LoVo (cell line): ENCODE measurements at places on chromosomes 7 and 10.
A peak's percentile ranks its signal among the peaks of the same experiment; 100 is the strongest.

GRCh38 chr7:144937199-144937598, 101.3 kb upstream of the TPK1 start:
- DNase-seq, result no peak

GRCh38 chr7:38574086-38574485, 57.1 kb downstream of the AMPH start:
- DNase-seq, result no peak

- no peak for DNase-seq
Observed at GRCh38 chr7:99133766-99134564, 9.9 kb downstream of the SMURF1 start.

DNA sequence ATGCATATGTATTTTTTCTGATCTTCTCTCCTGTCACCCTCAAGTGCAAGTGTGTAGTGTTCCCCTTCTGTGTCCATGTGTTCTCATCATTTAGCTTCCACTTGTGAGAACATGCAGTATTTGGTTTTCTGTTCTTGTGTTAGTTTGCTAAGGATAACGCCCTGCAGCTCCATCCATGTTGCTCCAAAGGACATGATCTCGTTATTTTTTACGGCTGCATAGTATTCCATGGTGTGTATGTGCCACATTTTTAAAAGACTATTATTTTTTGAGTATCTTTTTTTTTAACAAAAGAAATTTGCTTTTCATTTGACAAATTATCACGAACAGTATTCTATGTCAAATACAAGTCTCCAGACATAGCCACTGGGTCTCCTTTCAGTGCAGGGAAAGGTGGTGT, 110.1 kb upstream of the ZNF746 start:
- no peak for DNase-seq

DNA sequence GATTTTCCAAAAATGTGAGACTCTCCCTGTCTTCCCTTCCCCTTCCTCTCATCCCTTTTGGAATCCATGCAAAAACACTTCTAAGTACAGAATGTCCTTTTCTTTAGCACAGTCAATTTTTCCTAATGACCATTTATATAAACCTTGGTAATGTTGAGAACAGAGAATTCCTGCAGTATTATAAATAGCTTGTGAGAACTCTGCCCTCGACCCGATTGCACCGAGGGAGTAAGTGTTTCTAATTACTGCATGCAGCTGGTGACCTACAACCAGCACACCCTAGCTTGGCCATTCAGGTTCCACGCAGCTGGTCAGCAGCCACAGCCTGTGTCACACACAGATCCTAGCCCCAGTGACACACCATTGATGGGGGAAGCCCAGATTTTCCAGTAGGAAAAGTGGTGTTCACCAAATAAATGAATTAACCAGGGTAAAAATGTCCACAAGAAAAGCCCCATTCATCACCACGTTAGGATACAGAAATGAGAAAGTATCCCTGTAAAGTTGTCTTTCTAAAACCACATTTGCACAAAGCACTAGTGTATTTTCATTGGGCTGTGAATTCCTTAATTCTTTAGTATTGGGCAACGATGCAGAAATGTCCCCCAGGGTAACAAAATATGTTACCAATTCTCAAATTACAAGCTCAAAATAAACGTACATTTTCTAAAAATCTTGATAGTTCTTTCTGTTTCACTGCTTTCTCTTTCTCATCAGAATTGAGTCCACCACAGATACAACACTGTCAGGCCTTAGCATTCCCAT, 499.0 kb upstream of the KLF6 start:
- no peak for DNase-seq

DNA sequence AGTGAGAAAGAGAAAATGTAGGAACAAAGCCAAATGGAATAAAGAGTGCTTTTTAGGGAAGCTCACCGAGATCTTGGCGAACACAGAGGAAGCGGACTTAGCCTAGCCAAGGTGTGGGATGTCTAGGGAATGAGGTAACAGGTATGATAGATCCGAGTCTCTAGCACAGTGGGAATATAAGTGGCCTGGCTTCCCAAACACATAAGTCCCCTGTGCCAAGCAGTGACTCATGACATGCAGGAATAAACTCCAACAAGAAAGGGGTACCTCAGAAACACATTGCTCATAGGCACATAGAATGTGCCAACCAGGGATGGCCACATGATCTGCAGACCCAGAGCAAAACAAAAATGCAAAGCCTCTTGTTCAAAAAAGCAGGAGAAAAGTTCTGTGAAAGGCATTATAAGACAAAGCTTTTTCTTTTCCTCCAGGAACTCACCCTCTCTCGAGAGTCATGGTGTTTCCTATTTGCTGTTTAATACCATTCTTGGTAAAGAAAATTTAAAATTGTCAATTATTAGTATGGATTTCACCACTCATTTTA, 542.5 kb downstream of the GATA3 start:
- DNase-seq, result no peak

GRCh38 chr10:31146491-31147209, 115.0 kb upstream of the ZNF438 start:
- DNase-seq, result peak; percentile 80

DNA sequence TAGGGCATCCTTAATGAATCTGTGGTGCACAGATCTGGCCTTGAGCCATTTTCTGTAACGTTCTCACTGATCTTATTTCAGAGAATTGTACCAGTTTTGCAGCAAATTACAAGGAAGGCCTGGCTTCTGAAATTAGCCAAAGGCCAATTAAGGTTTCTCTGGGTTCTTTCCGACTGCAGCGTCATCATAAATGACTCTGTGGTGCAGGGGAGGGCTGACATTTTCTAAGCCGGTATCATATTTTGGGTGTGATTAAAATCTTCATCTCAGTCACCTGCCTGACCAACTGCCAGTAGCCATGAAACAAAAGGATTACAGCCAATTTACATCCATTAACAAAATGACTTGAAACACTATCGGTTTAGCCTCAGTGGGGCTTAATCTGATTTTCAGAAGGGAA, 363.7 kb downstream of the ADRA2A start:
- no peak for DNase-seq

GRCh38 chr7:134811765-134812164, 32.3 kb downstream of the CALD1 start:
- DNase-seq, result no peak

DNA sequence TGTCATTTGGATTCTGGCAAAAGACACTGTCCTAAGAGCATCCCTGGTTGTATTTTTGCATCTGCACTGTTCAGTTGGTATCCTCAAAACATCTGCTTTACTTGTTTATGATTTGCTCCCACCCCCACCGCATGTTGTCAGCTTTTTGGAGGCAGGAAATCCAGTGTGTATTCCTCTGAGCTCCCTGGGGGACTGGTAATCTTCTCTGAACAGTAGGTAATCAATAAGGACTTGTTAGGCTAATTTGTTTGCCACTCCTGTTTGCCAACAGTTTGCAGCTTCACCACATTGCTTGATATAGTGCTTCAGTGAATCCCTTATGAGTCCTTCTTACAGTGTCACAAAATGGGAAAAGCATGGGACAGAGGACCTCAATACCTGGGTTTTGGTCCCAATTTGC, 49.1 kb downstream of the FEZF1 start:
- DNase-seq, result no peak

DNA sequence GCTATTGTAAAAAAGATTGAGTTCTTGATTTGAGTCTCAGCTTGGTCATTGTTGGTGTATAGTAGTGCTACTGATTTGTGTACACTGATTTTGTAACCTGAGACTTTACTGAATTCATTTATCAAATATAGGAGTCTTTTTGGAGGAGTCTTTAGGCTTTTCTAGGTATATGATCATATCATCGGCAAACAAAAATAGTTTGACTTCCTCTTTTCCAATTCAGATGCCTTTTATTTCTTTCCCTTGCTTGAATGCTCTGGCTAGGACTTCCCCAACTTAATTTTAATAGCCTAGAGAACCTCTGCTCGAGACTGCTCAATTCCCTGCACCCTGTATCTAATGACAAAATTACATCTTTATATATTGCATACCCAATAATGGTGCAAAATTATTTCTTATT, 154.4 kb downstream of the CCDC7 start:
- no peak for DNase-seq

DNA sequence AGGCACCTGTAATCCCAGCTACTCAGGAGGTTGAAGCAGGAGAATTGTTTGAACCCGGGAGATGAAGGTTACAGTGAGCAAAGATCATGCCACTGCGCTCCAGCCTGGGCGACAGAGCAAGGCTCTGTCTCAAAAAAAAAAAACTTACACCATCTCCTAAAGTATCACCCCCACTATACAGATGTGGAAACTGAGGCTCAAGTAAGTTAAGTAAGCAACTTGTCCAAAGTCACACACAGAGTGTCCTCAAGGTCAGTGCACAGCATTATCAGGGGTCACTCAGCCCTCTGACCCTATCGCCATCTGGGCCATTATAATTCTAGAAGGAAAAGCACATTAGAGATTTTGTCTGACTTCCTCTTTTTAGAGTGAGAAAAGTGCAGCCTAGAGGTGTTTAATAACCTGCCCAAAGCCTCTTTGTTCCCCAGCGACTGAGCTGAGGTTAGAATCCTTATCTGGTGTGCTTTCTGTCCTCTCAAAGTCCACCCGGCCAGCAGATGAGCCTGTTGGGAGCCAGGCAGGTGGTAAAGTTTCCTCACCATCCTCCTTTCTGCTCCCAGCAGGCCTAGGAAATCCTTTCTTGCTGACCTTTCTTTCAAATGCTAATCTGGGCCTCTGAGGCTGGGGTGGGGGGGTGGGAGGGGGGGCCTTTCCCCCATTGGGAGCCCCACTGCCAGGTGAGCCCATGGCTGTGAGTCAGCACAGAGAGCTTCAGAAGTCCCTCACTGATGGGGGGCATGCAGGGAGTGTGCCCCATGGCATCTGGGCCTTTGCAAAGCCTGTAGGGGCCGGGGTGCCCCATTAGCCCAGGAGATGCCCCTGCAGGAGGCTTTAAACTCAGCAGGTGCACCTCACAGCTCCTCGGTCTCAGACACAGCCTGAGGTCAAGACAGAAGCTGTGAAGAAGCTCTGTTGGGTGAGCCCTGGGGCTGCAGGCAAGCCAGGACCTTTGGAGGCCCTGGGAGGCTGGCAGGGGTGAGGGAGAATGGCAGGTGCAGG, 12.0 kb upstream of the KCNMA1 start:
- DNase-seq, result no peak

DNA sequence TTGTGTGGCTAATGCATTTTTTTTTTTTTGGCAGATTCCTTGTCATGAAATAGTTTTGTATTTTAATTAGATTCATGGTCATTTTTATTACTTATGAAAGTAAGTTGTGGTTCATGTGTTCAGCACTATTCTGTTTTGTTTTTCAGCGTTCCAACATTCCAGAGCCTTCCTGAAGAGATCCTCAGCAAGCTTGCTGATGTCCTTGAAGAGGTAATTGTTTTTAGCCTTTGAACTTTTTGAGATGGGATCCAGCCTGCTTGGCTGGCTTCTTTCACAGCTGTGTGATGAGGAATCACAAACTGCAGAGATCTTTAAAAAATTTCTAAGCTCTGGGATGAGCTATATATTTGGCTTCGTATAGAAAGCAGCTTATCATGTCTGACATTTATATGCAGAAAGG, 208.0 kb upstream of the CSTF2T start:
- DNase-seq, result no peak

- no peak for DNase-seq
Observed at GRCh38 chr10:1249142-1249920, 193.1 kb downstream of the WDR37 start.

DNA sequence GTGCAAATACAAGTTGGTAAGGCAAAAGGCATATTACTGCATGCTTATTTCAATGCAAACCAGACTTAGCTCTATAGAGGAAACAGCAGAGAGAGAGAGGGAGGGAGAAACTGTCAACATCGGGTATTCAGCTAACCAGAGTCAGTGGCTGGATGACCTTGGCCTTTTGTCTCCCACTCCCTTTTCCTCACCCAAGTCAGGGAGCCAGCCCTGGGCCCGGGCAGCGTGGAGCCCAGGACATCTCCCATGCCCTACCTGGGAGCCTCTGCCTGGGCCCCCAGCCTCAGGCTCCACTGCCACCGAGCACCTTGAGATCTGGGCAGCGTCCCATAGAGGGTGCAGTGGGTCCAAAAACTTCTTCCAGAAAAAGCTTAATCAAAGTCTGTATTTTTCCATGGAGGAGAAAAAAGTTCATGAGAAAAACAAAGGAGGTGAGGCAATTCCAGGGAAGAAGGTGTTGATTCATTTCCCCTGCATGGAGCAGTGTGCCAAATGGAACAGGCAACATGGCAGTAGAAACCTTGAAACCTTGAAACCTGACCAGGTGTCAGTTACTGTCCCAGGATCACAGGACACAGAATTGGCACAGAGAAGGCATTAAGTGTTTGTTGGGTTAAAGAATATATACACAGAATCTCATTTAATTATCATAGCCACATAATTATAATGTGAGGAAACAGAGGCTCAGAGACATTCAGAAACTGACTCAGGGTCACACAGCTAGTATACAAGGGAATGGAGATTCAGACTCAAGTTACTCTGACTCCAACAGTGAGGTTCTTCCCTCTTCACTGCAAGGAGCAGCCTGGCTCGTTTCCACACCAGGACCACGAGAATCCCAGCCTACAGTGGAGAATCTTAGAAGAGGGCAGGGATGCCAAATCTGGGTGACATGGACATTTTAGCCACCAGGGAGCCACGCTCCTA, 5.8 kb upstream of the NCOA4 start:
- no peak for DNase-seq
